ENCODE measurements at places on chromosomes 12 and 14.

DNA sequence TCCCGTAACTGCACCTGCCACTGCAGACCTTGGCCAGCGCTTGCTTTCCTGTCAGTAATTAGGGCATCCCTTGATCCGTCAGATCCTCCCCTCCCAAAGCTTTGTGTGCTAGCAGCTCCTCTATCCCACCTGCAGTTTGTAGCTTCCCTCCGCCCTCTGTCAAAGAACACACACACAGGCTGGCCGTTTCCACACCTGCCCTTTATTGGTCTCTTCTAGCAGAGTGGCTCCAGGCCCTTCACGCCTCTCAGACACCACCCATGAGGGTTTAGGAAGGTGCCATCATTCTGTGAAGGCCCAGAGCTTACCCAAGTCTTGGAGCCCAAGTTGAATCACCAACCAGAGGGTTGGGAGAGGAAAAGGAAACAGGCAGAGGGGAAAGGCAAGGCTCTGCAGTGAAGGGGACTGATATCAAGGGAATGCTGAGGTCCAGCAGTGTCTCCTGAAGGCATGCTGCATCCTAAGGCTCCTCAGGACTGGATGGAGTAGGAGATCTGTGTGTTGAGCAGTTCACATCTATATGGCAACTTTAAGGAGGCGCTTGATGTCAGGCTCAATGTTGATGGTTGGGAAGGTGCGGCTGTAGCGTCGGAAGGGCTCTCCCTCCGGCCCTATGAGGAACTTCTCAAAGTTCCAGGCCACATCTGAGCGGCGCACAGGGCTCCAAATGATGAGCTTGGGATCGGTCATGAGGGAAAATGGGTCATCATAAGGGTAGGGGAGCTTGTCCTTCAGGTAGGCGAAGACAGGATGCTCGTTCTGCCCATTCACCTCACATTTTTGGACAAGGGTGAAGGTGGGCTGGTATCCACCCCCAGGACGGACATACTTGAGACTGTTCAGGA lies 3.4 kb downstream of the GPX2 start:
- DNase-seq = no peak

GRCh38 chr12:91182636-91183455 lies at the start of gene DCN:
Gene DCN (minus strand): TSS chr12:91182817. CDS start chr12:91178552, 4,265 bp downstream.
- DNase-seq = peak; percentile 63

DNA sequence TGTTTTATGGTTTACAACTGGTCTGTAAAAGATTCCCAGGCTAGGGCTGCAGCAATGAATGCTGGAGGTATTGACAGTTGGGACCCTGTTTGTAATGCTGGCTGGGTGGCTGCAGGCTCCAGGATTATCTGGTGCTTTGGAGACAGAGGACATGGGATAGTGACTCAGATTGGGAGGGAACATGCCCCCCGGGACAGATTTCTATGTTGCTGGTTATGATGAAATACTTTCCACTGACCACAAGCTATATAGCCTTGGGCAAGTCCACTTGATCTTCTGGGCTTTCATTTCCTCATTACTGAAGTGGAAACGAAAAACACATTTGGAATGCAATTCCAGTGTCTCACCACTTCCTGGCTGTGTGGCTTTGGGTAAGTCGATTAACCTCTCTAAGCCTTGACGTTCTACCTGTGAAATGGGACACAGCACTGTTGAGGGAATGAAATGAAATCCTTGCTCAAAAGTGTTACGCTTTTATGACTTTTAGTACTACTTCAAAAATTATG lies 6.3 kb upstream of the TPCN1 start:
- no peak for DNase-seq

- DNase-seq = no peak
These were observed 155.7 kb upstream of the LRIG3 start for GRCh38 chr12:59075968-59076490.

GRCh38 chr14:91555531-91555930 lies 45.4 kb upstream of the PPP4R3A start:
- no peak for DNase-seq

DNA sequence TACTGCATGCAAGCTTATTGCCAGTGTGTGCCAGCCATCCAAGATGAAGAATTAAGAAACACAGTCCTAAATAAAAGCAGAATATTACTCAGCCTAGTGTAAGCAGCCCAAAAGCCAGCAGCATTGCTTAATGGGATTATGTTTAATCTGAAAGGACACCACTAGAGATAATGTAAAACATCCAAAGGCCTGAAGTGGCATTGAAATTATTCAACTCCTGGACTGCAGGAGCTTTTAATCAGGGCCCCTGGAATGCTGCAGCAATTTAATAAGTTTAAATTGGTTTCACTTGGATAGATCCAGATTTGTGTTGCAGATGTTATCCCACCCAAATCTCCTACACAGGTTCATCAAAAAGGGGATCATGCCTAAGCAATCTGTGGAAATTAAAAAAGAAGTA lies 193.0 kb downstream of the C12orf50 start:
- DNase-seq = no peak

- DNase-seq = no peak
These were observed 86.1 kb downstream of the MYF5 start for GRCh38 chr12:80802652-80803400.

DNA sequence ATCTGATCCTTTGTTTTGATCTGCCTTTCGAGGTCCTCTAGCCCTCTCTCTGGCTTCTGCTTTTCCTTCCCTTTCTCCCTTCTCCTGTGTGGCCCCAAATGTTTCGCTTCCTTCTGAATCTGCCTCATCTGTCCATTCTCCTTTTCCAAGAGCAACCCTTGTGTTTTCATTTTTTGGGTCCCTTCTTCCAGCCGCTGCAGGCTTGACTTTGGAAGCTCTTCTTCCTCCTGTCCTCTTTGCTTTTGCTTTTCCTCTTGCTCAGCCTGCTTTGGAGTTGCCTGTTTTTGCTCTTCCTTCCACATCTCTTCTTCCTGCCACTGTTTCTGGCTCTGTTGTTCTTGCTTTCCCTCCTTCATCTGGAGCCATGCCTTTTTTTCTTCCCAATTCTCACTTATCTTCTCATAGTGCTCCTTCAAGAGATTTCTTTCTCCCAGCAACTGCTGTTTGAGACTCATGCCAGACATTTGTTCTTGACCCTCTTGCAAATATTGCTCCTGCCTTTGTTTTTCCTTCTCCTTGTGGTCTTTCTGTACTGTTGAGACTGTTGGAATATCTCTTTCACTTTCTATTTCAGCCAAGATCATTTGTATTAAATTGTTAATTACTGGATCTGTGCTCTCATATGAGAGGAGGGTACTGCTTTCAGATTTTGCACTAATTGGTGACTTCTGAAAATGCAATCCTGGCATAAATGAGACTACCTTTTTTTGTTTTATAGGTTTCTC lies 42.4 kb downstream of the FAM186A start:
- no peak for DNase-seq

- no peak for DNase-seq
These were observed 65.4 kb downstream of the GLT1D1 start for GRCh38 chr12:128918481-128919260.

DNA sequence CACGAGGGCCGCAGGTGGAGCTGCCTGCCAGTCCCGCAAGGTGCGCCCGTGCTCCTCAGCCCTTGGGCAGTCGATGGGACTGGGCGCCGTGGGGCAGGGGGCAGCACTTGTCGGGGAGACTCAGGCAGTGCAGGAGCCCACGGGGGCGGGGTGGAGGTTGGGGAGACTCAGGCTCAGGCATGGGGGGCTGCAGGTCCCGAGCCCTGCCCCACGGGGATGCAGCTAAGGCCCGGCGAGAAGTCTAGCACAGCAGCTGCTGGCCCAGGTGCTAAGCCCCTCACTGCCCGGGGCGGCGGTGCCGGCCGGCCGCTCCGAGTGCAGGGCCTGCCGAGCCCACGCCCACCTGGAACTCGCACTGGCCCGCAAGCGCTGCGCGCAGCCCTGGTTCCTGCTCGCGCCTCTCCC lies 39.2 kb upstream of the P2RX7 start:
- no peak for DNase-seq

DNA sequence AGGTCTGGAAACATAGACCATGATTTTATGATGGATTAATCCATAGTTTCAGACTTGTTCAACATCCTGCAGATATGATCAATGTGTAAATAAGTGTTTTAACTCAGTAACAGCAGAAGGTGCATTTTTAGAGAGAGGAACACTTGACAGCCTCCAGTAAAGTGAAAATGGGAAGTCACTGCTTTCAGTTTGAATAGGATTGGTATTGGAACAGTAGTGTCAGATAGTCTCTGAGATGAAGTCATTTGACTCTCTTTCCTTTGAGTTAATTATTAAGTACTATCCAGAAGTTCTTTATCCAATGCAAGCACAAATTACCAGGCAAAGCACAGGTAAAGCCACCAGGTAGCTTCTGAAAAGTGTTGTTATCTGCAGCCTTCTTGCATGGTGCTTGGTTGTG lies 14.5 kb upstream of the NAV3 start:
- DNase-seq = no peak

DNA sequence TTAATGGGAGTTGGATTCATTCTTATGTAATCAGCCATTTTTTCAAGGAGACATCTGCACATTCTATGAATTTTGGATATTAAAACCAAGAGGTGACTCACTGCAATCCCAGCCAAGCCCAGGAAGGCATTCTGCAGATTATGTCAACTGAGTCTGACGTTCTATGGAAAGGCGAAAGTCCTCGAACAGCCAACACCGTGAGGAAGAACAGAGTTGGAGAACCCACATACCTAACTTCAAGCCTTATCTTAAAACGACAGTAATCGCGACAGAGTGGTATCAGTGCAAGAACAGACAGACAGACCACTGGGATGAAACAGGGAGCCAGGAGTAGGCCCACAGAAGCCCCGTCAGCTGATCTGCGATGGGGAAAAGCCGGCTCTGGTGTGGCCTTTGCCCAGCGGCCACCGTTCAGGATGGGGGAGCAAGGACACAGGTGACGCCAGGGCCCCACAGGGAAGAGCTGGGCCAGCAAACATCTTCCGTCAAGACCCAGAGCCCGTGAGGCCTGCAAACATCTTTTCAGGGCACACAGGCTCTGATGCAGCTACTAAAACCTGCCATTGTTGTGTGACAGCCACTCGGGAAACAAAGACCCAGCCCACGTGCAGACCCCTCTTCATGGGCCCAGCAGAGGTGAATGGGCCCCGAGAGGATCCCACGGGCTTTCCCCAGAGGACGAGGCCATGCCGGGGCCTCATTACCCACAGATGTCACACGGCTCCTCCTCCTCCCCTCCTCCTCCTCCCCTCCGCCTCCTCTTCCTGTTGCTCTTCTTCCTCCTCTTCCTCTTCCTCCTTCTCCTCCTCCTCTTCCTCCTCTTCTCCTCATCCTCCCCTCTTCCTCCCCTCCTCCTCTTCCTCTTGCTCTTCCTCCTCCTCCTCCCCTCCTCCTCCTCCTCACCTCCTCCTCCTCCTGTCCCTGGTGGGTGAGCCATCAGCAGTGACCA lies 277.6 kb downstream of the ADGRD1 start:
- DNase-seq = no peak

- no peak for DNase-seq
These were observed 728 bp upstream of the STON2 start for GRCh38 chr14:81400852-81401251.

- DNase-seq = no peak
These were observed 603.2 kb downstream of the C12orf50 start for GRCh38 chr12:87425942-87426554.

DNA sequence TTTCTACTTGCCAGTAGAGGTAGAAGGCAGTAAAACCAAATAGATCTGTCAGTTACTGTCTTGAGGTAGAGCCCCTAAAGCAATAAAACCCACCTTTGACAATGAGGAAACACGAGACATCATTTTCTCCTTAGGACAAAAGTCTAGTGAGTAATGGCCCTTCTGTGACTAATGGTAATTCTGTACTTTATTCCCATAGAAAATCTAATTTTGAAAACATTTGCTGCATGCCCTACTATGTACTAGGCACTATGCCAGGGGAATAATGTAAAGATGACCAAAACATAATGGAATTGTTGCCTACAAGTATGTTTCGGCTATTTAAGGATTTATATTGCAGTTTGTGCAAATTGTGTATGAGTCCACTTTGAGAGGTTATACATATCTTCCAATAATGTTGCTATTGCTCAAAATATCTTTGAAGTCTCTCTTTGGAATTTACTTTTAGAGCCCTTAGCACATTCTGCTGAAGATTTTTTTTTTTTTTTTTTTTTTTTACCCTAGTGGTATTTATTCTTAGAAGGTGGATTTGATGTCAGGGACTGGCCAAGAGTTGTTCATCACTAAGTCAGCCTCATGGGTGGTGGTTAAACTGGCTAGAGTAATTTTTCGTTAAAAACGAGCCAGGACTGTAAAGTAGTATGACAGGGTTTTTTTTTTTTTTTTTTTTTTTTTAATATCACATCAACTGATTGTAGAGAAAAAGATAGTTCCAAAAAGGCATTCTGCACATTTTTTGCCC lies 109.7 kb downstream of the CRADD start:
- DNase-seq = no peak

GRCh38 chr12:1529862-1530591 lies 64.4 kb downstream of the FBXL14 start:
- no peak for DNase-seq

- no peak for DNase-seq
These were observed 40.5 kb downstream of the DUSP6 start for GRCh38 chr12:89311703-89312293.

DNA sequence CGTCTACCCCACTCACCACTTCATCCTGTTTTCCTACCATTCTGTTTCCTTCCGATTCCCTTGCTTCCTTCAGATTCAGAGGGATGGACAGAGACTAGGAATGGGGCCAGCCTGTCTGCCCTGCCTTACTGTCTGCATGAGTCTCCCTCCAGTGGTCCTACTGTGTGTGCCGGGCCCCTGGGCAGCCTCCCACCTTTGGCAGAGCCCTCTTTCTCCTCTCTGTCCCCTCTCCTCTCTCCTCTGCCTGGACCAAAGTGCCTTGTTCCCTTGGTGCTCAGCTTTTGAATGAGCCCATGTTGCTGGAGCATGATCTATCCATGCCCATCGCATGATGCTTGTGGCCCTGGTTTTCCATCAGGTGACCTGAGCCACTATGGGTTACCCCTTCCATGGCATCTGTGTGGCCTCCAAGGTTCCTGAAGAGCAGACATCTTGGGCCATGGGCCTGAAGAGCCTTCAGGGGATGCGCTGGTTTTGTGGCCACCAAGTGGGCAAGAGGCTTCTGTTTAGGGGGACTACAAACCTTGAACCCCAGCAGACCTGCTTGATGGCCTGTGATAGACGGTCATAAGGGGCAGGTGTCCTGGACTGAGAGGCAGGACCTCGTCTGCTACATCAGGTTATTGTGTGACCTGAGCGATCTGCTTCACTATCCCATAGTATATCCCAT lies 54.2 kb upstream of the BCL11B start:
- DNase-seq = no peak

- peak; percentile 86 for DNase-seq
These were observed 864 bp downstream of the DNAJC22 start for GRCh38 chr12:49347311-49348193.

GRCh38 chr14:103628221-103628683 lies 759 bp upstream of the KLC1 start:
- peak; percentile 69 for DNase-seq

- DNase-seq = no peak
These were observed 2.6 kb downstream of the YLPM1 start for GRCh38 chr14:74765721-74766120.

DNA sequence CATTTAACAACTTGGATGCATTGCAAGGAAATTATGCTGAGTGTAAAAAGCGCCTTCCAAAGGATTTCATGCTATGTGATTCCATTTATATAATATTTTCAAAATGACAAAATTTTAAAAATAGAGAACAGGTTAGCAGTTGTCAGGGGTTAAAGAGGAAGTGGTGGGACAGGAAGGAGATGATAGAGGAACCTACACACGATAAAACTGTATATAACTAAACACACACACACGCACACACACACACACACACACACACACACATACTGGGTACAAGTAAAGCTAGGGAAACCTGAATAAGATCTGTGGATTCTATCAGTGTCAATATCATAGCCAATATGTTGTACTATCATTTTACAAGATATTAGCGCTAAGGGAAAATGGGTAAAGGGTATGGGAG lies 17.2 kb downstream of the TTC9 start:
- no peak for DNase-seq

GRCh38 chr12:132467511-132467910 lies 22.4 kb upstream of the FBRSL1 start:
- no peak for DNase-seq
